ENCODE measurements at places on chromosomes 7 and 10.

DNA sequence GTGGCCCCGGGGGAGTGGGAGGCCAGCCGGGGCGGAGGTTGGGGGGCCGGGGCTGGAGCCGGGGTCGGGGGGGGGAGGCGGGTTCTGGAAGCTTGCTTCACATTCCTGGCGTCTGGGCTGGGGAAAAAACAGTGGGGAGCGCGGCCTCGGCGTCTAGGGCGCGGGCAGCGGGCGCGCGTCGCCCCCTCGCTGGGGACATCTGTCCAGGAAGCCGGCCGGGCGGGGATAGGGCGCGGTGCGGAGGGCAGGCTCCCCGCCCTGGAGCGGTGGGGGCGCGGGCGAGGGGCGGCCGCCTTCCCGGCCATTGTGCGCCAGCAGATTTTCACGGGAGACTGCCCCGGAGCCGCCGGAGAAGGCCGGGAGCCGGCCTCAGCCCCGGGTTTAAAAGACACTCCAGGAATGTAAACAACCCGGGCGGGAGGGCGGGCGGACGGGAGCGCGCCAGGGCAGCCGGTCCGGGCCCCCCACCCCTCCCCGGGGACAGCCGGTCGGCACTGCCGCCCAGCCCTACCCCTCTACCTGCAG, 1.4 kb downstream of the ZMIZ1 start:
- DNase-seq, result no peak

- DNase-seq, result no peak
These were observed 140.3 kb upstream of the LAMB4 start for GRCh38 chr7:108270385-108271015.

- DNase-seq, result no peak
These were observed 115.8 kb upstream of the SORCS1 start for GRCh38 chr10:107280293-107280692.

DNA sequence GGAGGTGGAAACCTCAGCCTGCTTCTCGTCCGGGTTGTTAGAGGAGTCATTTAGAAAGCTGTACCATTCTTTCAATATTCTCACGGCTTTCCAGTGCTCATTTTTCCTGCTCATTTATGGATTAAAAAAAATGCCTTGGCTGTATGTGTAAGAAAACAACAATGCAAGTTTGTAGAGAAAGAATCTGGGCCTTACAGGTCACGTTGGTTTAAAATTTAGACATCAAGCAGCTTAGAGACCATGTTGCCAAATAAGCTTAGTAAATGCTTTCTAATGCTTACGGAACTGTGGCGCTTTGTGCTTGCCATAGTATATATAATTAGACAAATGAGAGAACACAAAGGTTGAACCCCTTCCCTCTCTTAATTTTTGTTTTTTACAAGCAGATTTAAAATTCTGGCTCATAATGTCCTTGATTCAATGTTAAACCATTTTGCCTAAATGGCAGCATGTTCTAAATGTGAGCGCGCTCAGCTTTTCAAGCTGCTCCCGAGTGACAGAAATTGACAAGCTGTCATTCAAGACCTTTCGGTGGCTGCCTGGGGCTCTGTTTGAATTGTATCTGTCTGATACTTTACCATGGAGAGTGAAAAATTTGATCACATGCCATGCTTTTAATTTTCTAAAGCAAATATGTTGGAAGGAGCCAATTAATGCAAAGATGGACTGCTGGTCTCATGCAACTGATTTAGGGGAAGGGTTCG, 1.1 kb downstream of the ARMS2 start:
- DNase-seq, result no peak

Measured in WERI-Rb-1 (cell line).